ENCODE measurements at places on chromosomes 7 and 10.

DNA sequence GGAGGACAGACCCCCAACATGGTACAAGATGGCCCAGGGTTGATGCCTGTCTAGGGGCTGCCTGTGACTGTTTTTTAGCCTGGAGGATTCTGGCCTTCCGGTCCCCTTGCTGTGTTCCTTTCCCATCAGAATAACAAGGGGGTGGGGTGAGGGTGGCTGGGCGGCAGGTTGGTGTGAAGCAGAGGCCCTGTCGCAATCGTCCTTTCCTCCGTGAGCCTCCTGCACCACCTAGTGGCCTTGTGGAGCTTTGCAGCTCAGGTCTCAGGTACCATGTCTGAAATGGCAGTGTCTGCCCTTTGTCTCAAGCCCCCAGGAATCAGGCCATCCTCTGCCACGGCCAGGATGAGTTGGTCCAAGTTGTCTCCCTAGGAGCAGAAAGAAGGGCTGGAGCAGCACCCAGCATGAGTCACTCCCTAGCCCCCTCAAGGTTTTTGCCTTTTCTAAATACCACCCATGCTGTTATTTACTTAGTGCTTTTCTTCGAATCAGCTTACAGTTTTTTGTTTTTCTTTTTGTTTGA lies 24.2 kb downstream of the TACR2 start:
- DNase-seq: peak; percentile 46

GRCh38 chr10:45198486-45199204 lies 116.8 kb downstream of the OR13A1 start:
- no peak for DNase-seq

DNA sequence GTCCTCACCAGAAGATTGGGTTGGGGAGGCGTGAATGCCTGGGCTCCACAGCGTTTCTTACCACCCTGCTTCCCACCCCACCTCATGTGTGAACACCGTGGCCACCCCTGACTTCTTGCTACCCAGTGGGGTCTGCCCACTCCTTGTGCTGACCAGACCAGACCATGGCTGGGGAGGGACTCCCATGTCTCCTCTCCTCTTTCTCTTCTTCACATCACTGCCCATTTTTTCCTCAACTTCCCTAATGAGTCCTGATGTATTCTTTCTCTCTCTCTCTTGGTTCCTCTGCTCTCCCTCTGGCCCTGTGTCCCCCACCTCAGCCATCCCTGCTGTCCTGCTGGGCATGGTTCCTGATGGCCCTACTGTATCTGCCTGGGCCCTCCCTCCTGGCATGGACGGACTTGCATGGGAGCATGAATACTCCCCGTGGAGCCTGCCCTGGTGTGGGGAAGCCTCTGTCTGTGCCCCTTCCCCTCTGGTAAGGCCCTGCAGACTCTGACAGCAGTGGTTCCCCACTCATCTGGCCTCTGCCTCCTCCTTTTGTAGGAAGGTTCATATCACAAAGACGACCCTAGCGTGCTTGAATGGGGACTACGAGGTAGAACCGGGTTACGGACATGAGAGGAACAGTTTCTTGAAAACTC lies 85.5 kb downstream of the ADCY1 start:
- no peak for DNase-seq

- no peak for DNase-seq
These were observed 132.6 kb downstream of the LHPP start for GRCh38 chr10:124594240-124594639.

DNA sequence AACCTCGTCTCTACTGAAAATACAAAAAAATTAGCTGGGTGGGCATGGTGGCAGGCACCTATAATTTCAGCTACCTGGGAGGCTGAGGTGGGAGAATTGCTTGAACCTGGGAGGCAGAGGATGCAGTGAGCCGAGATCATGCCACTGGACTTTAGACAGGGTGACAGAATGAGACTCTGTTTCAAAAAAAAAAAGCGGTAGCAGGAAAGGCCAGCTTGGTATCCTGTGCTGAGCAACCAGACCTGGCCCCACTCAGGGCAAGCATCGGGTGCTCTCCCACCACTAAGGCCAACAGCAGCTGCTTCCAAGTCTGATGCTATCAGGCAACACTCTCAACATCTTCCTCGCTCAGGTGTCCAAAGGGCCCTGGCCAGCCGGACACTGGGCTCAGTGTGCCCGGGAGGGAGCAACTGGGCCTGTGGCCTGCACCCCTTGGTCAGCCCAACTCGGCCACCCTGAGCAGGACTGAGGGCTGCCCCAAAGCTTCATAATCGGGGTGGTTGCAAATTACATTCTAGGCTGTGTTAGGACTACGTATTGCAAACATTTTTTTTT lies 44.3 kb upstream of the MSMB start:
- no peak for DNase-seq

DNA sequence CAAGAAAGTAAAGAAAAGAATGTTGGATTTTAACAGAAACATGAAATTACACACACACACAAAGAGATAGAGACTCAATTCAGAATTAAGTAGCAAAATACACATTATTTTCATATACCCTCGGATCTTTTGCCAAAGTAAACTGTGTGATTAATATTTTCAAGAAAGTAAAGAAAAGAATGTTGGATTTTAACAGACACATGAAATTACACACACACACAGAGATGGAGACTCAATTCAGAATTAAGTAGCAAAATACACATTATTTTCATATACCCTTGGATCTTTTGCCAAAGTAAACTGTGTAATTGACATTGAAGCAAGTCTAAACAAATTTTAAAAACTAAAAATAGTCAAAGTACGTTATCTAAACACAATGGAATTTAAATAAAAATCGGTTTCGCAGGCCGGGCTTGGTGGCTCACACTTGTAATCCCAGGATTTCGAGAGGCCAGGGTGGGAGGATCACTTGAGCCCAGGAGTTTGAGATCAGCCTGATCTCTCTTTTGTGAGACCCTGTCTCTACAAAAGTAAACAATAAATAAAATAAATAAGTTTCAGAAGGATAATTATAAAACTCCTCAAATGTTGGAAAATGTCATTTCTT lies 337.3 kb upstream of the MAGI2 start:
- DNase-seq: no peak

- DNase-seq: no peak
These were observed 16.0 kb upstream of the RASGEF1A start for GRCh38 chr10:43282881-43283280.

GRCh38 chr7:13920053-13920697 lies 69.3 kb downstream of the ETV1 start:
- DNase-seq: peak; percentile 91

GRCh38 chr7:121062671-121063279 lies 74.3 kb downstream of the CPED1 start:
- DNase-seq: no peak

GRCh38 chr10:43340619-43341018 lies 30.8 kb upstream of the FXYD4 start:
- no peak for DNase-seq

- DNase-seq: peak; percentile 51
These were observed 59.0 kb upstream of the CHST15 start for GRCh38 chr10:124152139-124153022.

GRCh38 chr7:99789441-99790070 lies 5.6 kb upstream of the CYP3A4 start:
- DNase-seq: no peak

GRCh38 chr10:130191380-130191779 lies 55.2 kb downstream of the GLRX3 start:
- no peak for DNase-seq

DNA sequence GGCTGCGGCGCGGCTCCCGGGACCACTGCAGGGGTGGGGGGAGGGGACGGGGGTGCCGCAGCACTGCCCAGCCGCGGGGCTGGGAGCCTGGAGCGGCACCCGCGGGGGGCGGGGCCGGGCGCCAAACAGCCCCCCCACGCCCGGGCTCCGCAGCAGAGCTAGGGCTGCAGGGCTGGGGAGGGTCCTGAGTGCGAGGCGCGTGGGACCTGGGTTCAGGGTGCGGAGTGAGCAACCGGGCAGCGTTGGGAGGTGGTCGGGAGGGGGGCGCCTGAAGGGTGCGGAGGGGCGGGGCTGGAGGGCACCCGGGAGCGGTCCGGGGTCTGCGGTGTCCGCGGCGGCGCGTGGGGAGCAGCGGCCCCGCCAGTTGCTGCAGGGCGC lies 528 bp downstream of the CAMK2G start:
- DNase-seq: no peak

GRCh38 chr10:109892931-109893330 lies 30.4 kb downstream of the XPNPEP1 start:
- no peak for DNase-seq

DNA sequence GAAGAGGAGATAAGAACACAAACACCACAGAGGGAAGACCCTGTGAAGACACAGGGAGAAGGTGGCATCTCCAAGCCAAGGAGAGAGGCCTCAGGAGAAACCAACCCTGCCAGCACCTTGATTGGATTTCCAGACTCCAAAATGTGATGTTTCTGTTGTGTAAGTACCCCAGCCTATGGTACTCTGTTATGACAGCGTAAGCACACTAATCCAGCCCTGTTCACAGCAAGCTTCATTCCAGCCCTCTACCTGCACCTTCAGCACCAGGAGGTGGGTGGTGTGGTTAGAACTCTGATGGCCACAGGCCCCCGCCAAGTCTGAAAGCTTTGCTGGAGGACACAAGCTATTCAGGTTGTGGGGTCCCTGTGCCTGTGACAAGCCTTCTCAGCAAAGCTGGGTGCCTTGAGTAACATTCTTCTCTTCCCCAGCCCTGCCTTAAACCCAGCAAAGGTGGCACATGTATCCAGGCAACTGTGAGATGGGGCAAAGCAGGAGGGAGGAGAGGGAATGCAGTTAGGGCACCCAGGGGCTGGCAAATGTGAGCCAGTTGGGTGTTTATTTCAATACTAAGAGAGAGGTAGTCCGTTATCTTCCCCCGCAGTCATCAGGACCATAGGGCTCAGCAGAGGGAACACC lies 4.5 kb downstream of the VSTM4 start:
- no peak for DNase-seq

DNA sequence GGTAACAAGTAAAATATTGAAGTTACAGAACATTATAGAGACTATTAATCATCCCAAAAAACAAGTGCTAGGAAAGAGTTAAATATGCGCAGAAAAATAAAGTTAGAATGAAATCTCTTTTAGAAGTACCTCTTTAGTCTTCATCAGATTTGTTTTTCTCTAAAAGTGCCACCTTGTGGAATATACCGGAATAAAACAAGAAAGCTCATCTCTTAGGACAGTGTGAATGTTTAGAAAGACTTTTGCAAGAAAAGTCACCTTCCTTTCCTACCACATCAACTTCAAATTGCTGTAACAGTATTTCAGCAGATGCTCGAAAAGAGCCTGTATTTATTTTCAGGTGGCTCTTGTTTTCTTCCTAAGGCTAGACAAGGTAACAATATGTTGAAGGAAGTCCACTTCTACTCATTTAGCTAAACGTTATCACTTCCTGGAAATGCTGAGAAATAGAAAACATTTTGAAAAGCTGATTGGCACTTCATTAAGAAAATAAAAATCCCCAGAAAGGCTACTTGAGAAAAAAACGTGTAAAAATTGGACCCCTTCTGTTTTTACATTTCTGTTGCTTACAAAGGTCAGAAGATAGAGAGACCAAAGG lies 19.8 kb upstream of the FAM133B start:
- no peak for DNase-seq

GRCh38 chr7:86558680-86559501 lies 84.8 kb upstream of the GRM3 start:
- no peak for DNase-seq

GRCh38 chr7:28069388-28069787 lies 111.2 kb downstream of the JAZF1 start:
- DNase-seq: no peak

GRCh38 chr7:132584796-132585494 lies 8.7 kb upstream of the PLXNA4 start:
- no peak for DNase-seq

DNA sequence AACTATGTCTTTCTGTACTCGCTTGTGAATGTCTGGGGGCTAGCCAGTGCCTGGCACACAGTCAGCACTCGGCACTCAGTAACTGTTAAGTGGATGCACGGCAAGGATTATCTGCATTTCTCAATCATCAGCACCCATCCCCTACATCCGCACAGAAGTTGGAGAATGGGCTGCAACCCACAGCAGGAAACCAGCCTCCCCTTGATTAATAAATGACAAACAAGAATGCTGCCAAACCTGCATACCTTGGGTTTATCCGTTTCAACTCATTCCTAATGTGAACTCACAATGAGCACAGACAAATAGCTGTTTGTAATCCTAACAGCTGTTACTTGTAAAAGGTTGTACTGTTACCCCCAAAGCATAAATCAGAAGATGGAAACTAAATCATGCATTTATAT lies 28.9 kb downstream of the PPP1R3C start:
- DNase-seq: no peak

- no peak for DNase-seq
These were observed 117.8 kb downstream of the TRRAP start for GRCh38 chr7:98996150-98996552.

GRCh38 chr10:48633381-48634197 lies 28.7 kb upstream of the ARHGAP22 start:
- DNase-seq: no peak

DNA sequence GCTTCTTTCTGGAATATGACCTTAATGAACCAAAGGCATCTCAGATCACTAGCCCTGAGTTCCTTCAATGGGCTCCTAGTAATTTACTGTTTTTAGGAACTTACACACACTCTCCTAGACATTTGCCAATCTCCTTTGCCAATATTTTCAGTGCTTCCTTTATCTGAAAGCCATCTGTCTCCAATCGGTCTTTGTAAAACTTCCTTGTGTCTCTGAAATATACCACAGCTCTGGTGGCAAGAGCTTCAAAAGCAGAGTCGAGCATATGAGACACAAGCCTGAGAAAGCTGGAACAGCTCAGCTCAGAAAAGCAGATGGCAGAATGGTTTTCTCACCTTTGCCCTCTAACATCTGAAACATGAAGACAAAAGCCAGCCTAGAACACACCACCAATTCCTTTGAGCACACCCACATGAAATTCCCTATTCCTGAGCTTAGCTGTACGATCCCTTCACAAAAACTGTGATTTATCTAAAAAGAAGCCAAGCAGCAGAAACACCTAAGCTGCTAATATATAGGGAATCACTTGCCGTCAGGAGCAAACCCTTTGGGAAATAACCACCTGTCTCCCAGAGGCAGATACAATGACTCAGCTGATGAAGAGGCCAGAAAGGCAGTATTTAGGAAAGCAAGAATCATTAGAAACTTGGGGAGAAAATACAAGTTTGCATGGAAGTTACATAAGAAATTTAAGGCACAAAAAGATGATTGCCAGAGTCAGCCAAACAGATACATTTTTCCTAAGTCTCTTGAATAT lies 70.2 kb upstream of the ANK3 start:
- DNase-seq: no peak

GRCh38 chr7:44849885-44850544 lies 2.1 kb upstream of the H2AZ2 start:
- DNase-seq: no peak

DNA sequence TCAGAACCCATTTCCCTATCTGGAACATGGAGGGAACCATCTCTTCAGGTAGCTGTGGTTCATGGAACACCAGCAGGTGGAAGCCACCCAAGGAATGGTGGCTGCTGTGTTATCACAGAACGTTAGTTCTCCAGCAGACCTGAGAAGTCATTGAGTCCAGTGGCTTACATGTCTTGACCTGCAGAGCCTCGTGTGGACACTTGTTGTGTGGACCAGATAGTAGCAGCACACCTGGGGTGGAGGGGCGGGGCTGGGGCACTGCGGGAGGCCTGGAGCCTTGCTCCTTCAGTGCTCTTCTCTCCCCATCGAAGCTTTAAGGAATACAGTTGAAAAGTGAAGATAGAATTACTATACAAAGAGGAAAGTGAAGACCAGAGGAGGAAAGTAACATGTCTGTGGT lies 42.4 kb downstream of the VWA2 start:
- DNase-seq: no peak

GRCh38 chr10:60560451-60560850 lies 170.8 kb upstream of the ANK3 start:
- no peak for DNase-seq
